BE2C (cell line): ENCODE measurements at places on chromosomes 6 and 20.

GRCh38 chr6:55794136-55794812 lies 81.1 kb downstream of the BMP5 start:
- no peak for DNase-seq

DNA sequence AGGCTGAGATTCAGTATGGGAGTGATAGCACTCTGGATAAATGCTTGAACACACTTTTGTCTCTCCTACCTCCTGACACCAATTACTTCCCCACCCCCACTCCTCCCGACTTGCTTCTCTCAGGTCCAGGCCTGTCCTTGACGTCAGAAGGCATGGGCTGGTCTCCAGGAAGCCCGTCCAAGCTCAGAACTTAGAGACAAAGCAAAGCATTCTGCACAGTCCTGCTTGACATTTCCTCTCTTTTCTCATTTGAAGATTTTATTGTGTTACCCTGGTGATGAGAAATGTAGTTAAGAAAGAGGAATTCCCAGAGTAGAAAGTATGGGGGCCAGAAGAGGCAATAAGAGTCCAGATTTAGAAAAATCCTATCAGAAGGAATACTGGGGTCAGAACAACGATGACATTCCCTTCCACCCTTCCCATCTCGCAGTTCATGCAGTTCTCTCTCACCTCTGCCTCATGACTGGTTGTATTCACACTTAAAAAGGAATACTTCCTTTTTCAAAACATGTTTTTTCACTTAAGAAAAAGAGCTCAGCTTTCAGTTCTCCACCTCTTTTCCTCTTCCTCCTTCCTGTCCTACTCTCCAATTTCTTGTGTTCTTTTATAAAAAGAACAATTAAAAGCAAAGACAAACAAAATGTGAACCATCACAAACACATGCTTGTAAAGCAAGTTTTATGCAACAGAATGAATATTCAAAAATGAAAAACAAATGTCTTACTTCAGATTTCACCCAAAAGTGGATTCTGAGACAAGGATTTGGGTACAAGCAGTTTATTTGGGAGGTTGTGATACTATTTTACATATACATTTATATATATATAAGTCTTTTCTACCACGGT lies 18.5 kb upstream of the FAM184A start:
- no peak for DNase-seq

DNA sequence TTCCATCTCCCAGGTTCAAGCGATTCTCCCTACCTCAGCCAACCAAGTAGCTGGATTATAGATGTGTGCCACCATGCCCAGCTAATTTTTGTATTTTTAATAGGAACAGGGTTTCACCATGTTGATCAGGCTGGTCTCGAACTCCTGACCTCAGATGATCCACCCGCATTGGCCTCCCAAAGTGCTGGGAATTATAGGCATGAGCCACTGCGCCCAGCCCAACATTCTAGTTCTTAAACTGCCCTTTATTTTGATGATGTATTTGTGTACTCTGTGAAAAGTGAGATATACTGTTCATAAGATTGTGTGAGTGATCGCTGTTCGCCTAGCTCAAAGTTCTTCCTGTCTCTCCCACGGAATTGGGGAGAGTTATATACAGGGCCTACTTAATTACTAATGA lies 93.1 kb downstream of the HFE start:
- DNase-seq, result no peak

DNA sequence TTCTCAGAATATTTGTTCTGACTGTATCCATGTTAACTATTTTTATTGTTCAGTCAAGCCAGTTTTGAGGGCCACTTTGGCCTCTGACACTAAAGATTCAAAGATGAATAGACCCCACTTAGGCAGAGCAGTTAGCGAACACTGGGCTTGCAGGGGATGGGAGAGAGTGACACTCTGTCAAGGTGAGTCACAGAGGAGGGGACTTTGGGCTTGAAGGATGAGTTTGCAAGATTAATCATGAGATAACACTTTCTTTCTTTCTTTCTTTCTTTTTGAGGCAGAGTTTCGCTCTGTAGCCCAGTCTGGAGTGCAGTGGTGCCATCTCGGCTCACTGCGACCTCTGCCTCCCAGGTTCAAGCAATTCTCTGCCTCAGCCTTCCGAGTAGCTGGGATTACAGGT lies 46.4 kb downstream of the SPATA2 start:
- DNase-seq, result no peak

GRCh38 chr20:56857950-56858349 lies 228.8 kb downstream of the TFAP2C start:
- DNase-seq, result no peak

DNA sequence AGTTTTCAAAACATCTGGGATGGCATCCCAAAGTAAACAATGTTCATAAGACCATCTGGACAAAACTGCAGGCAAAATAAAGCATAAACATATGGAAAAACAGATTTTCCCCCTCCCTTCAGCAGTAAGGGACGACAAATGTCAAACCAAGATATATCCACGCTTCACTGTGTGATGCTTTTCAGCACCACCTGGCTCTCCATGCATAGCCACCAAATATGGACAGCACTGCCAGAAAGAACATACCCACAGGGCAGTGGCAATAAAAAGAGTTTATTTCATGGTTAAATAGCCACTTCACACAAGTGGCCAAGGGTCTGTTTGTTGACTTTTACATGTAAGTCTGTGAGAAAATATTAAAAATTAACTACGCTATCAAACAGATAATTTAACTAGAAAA lies 23.1 kb downstream of the USP45 start:
- no peak for DNase-seq

DNA sequence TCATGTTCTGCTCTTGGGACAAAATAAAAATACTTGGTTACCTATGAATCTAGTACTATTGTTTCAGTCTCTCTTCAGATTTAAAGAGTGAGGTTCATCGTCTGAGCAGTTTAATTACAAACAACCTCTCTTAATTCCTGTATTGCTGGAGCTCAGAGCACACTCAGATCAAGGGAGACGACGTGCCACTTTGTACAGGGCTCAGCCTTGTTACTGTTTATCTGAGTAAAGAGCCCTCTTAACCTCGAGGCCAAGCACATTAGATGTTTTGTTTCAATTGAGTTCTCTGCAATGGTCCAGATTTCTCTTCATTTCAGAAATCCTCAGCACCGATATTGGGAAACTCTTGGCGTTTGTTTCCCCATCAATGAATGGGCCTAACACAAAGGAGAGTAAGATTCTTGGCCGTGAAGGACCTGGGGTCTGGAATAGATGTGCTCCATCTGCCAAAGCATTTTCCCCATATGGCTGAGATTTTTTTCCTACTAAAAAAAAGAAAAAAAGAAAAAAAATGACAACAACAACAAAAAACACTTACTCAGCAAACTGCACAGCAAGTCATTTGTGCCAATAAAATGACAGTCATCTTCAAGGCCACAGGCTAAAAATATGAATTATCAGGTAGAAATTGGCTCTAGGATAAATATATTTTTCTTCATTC lies 82.6 kb upstream of the CCN6 start:
- no peak for DNase-seq

- no peak for DNase-seq
Observed at GRCh38 chr20:58745391-58745790, 52.8 kb downstream of the NPEPL1 start.

DNA sequence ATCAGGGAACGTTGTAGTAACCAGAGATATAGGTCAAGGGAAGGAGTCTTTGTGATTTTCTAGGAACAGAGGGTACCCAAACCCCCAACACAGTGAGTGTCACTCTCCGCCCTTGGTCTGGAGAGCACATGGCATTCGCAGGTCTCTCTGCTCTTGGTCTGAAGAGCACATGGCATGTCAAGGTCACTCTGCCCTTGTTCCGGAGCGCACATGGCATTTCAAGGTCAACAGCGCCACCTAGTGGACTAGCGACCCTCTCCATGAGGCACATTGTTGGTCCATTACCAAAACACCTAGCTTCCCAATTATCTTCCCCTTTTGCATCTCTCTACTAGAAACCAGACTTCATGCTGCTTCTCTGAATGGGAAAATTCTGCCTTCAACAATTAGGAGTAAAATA lies 260.0 kb downstream of the C6orf118 start:
- DNase-seq, result peak; percentile 77

DNA sequence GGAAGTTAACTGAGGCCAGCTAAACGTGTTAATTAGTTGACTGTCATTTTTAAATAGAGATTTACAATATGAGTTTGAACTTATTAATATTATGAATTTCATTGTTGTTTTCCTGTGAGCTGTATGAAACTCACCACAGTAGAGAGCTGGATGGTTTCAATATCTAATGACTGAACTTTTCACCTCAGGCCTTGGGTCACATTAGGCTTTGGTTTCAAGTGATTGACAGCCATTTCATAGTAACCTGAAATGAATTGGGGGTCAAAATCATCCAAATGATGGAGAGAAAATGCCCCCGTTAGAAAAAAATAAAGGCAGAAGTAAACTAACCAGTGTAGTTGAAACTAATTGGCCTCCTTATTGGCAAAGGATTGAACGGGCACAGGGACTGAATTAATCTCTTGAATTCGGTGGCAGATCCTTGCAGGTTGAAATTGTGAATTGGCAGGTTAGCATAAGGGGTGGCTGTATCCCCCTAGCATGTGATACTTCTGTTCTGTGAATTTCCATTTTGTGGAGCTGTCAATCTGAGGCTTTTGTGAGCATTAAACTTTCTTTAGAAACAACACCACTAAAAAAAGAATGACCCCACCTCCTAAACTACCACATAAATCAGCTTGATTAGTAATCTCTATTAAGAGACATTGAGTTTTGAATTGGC lies 155.1 kb upstream of the MMS22L start:
- no peak for DNase-seq

GRCh38 chr20:32535953-32536823 lies 48.9 kb downstream of the NOL4L start:
- peak; percentile 77 for DNase-seq

GRCh38 chr20:33926425-33926824 lies 67.3 kb upstream of the RALY start:
- DNase-seq, result no peak

DNA sequence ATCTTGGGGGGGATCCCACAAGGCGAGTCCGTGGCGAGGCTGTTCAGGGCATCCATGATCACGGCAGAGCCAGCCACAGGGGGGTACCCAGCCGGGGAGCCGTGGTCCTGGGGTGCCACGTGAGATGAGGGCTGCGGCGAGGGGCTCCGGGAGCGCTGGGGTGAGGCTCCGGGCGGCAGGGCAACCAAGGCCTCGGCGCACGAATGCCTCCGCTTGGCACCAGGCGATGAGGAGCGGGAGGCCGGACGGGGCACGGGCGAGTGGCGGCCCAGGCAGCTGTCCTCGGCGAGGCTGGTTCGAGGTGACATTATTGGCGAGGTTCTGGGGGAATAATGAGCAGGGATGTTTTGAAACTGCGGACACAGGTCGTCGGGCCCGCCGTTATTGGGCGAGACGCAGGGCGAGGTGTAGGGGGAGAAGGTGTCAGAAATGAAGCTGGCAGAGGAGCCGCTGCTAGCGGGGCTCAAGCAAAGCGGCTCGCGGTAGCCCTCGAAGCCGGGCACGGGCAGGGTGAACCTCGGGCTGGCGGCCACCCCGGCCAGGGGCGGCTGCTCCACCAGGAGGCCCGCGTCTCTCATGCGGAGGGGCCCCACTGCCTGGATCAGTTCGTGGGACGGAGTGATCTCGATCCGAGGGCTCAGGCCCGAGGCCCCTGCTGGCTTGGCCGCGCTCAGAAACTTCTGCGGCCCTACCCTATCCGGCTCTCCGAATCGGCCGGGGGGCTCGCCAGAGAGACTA lies 19.1 kb downstream of the NFATC2 start:
- no peak for DNase-seq

DNA sequence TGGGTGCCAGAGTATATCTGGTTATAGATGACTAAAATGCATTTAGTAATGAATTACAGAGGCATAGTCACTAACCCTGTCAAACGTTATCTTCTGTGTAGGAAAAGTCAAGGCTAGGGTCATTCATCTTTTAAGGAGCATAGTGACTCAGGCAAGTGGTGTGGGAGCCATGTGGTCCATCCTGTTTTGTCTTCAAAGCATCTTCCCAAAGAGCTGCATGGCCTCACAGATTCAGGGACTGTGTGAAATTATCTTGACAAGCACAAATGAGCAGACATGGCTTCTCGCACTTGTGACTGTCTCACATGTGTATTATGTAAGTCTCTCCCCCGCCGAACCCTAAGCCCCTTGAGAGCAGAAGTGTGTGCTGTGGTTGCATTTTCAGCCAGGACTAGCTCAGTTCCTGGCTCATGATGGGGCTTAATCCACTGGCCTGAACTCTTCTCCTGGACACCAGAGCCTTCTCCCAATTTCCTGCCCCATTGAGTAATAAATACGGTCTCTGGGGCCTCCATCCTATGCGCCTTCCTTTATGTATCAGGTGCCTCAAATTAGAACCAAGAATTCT lies 769.1 kb downstream of the QKI start:
- no peak for DNase-seq

GRCh38 chr6:106692112-106692818 lies 62.9 kb downstream of the QRSL1 start:
- DNase-seq, result no peak

DNA sequence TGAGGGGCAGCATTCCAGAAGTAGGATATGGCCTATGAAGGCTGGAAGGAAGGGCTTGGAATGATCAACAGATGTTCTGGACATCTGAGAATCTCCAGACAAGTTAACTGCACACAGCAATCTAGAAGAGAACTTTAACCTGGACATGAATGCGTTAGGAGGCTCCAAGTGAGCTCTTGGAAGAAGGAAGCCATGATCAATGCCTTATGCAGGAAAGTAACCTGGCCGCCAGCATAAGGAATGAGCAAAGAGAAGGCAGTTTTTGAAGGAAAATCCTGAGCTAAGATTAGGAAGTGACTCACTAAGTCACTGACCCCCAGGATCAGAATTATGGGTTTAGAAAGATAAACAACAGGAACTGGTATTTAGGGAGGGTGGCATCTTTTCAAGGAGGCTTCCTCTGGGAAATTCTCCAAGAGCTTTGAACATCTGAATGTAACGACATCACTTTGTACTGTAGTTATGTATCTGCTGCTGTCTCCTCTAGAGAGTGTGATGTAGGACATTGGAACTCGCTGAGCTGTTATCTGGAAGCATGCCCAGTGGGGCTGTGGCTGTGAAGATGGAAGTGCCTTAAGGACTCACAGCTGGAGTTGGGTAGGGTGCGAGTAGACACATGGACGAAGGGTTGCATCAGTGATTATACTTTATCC lies 236.8 kb downstream of the PACRG start:
- DNase-seq, result no peak

DNA sequence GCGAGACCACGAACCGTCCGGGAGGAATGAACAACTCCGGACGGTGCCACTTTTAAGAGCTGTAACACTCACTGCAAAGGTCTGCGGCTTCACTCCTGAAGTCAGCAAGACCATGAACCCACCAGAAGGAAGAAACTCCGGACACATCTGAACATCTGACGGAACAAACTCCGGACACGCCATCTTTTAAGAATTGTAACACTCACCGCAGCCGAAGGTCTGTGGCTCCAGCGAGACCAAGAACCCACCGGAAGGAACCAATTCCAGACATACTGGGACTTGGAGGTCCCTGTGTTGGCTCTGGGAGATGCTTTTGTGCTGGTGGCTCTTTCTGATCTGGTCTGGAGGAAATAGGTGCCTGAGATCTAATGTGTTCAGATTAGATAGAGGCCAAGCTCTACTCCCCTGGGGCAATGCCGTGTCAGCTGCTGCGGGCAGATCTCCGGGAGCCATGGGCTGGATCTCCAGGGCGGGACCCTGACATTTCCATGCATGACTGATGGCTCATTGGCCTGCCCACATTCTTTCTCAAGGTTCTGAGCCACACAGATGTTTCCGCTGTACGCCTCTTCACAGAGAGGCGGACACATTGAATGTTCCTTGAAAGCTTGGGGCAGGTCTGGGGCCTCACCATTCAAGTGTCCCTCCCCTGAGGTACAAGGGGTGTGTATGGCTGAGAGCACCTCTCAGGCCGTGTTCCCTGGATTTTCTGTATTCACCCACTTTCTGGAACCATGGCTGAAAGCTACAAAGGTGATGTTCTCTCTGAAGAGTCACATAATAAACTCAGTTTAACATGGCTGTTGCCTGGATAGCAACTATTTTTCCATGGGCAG lies 29.3 kb downstream of the GMPR start:
- no peak for DNase-seq

- no peak for DNase-seq
Observed at GRCh38 chr6:87074101-87074621, 20.7 kb downstream of the CGA start.
